ENCODE measurements at places on chromosomes 7 and 10. TPM values are rescaled to one million over a fixed set of nuclear protein-coding genes. Genes with fewer than 3 reads are reported as not detected.

DNA sequence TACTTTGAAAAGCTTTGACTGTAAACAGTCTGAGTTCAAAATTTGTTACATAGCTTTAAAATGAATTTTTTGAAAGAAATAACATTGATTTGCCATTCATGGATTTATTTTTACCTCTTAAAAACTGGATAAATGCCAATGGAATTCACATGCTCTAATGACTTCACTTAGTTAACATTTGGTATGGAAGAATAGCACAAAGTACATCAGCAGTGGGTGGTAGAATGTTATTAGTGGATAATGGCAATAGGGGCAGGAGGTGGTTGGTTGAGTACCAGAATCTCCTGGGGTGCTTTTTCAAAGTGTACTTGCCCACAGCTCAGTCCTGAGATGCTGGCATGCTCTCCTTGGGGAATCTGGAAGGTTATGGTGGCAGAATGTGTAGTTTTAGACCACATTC lies 4.7 kb downstream of the PPP1R9A start:
- DNase-seq = no peak

CLRN3 gene
- not detected for total RNA-seq

PLCE1 gene
- total RNA-seq = not detected

SUFU gene
- total RNA-seq = 12.0 TPM

GRCh38 chr10:107618504-107618994 lies 454.0 kb upstream of the SORCS1 start:
- DNase-seq = no peak

DNA sequence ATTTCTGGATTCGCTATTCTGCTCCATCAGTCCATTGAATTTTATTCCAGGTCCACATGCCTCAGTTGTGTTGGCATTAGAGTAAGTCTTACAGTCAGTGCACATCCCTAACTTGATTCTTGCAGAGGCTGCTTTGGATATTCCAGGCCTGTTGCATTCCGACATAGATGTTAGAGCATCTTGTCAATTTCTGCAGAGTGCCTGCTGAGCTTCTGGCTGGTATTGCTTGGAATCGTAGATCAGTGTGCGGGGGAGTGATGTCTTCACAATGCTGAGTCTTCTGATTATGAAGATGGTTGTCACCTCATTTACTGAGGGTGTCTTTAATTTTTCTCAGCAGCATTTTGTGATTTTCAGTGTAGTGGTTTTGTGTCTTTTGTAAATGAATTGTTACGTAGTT lies 45.2 kb downstream of the INPP5A start:
- no peak for DNase-seq

GRCh38 chr7:121449735-121450240 lies 53.7 kb upstream of the FAM3C start:
- no peak for DNase-seq

DNA sequence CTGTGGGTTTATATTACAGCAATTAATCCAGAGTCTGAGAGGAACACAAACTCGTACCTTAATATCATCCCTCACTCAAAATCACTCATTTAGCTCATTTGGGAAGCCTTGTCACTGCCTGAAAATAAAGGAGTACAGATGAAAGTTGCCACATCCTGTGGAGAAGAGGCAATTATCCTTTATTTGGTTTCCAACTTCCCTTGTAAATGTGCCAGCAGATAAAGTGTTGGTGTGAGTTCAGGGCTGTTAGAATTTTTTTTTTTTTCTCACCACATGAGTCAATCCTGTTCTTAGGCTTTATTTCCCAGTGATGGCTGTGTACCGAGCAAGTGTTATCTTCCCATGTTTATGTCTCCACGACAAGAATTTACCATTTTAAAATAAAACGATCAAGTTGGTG lies 99.0 kb upstream of the SMIM30 start:
- no peak for DNase-seq

- DNase-seq = no peak
Measured at GRCh38 chr7:108634535-108634934, 64.9 kb downstream of the DNAJB9 start.

SFRP5 gene
- 0.42 TPM for total RNA-seq

PDE6C gene
- not detected for total RNA-seq

GRCh38 chr7:33040803-33041516 lies 21.6 kb downstream of the NT5C3A start:
- peak; percentile 84 for DNase-seq

MSMB gene
- total RNA-seq = not detected

- peak; percentile 59 for DNase-seq
Measured at GRCh38 chr10:46255801-46256747, 30.7 kb upstream of the ANTXRL start.

GRCh38 chr7:29156907-29157452 lies 10.6 kb upstream of the CPVL start:
- DNase-seq = peak; percentile 21

GRCh38 chr7:48042216-48042615 lies 6.9 kb downstream of the C7orf57 start:
- DNase-seq = no peak

SLC18A3 gene
- not detected for total RNA-seq

DNA sequence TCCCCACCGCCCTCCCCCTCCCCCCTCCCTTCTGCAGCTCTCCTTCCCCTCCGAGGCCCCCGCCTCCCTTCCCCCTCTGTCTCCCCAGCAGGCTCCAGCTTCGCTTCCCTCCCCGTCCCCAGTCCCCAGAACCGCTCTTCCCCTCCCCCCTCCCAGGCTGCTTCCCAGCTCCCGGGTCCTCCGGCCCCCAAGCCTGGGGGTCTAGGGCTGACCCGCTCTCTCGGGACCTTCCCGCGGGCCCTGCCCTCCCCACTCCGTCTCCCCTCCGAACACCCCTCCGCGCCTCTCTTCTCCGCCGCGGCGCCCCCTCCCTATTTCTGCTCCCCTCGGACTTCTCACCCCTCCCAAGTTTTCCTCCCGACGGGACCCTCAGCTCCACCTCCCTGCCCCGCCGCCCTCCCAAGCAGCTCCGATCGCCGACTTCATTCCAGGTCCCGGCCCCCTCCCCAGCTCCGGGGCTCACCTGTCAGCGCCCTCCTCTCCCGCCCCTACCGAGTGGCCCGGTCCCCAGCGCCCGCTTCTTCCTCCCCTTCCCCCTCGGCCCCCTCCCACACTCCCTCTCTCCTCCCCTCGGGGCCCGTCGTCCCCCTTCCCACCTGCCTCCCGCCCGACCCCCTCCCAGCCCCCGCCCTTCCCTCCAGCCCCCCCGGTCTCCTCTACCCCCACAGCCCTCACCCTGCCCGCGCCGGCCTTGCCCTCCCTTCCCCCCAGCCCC lies 990 bp downstream of the ZNF467 start:
- no peak for DNase-seq

DNA sequence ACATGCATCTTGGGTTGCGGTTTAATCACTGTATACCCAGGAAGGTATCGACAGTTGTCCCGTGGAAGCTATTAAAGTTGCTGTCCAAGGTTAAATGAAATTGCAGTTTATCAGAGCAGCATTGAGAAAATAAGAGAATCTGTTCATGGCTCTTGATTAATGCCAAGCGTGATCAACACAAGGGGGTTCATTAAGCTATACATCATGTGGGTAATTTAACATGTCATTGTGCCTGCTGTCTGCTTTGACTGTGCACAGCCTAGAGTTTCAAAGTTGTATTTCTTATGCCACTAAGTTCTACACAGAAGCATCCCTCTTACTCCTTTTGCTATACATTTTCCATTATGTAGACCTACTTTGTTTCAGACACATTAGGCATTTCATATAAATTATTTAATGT lies 74.8 kb upstream of the SP8 start:
- no peak for DNase-seq

- DNase-seq = no peak
Measured at GRCh38 chr10:113273181-113274163, 279.4 kb upstream of the HABP2 start.

C10orf105 gene
- total RNA-seq = 0.73 TPM

SPDYE9 gene
- not detected for total RNA-seq

GRCh38 chr10:96532523-96532922 lies 18.8 kb upstream of the TLL2 start:
- DNase-seq = no peak

DNA sequence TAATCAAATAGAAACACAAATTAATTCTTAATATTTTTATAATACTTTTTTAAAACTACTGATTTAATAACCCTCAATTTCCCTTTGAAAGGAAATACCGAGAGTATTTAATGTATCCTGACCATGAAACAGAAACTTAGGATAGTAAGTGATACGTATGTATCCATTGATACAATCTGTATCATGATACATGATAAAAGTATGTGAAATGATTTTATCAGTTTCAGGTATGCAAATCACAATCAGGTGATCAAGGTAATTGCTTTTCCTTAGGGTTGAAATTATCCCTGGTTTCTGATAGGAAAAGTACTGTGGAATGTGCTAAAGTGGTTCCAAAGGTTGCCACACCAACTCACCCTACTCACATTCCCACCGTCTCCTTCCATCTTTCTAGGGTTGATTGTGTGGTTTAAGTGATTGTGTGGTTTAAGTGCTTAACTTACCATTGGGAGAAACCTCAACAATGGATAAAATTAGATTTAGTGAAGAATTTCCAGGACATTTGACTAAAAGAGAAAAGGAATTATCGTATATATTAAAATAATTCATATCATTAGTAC lies 138.3 kb downstream of the LRRN3 start:
- no peak for DNase-seq

- DNase-seq = no peak
Measured at GRCh38 chr7:33535989-33536388, 369.4 kb upstream of the BMPER start.

PLXNA4 gene
- total RNA-seq = 47.2 TPM

- no peak for DNase-seq
Measured at GRCh38 chr7:81484261-81484660, 285.6 kb downstream of the HGF start.

DNA sequence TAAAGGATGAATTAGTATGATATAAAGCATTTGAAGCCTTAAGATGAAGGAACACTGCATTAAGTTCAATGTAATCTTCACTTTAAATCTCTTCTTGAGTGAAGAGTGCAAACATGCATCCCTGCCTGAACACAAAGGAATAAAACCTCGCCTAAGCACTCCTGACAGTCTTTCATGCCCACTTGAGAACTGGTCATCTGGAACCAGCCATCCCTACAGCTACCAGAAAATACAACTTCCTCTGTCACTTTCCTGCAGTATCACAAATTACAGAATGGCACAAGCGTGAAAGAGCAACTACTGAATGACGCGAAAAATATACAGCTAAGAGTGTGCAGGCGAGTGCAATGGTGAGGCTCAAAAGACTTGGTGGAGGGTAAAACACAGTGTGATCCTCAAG lies 1079.9 kb downstream of the CNTNAP2 start:
- DNase-seq = no peak

DNA sequence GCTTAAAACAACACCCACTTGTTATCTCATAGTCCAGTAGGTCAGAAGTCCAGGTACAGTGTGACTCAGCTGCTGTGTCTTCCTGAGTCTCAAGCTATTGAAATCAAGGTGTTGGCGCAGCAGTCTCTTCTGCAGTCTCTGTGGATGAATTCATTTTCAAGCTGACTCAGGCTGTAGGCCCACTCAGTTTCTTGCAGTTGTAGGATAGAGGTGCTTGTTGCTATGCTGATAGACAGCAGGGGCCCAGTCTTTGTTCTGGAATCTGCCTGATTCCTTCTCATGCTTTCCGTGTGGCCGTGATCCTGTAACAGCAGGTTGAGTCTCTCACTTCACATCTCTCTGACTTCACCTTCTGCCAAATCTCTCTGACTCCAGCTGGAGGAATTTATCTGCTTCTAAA lies 400.4 kb upstream of the POM121L12 start:
- DNase-seq = no peak

GDF2 gene
- not detected for total RNA-seq

DNA sequence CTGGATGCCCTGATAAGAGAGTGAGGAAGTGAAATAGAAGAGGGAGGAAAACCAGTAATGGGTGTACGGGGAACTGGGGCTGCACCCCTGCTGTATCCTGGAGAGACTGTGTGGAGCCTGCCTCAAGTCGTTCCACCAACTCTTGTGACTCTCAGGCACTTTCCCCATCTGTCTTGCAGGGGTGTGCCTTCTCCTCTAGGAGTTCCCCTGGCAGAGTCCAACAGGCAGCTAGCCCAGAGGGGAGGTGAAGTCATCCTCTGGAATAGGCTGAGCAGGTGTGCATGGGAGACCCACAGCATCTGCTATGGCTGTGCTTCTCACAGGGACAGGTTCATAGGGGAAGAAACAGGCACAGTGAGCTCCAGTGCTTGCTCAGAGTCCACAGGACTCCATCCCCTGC lies 46.8 kb downstream of the WIPF3 start:
- no peak for DNase-seq

- DNase-seq = no peak
Measured at GRCh38 chr7:77727936-77728701, 31.9 kb downstream of the RSBN1L start.

HYCC1 gene
- total RNA-seq = 74.2 TPM

GRCh38 chr7:115707258-115708012 lies 323.1 kb downstream of the TFEC start:
- DNase-seq = no peak

MKX gene
- not detected for total RNA-seq

DNA sequence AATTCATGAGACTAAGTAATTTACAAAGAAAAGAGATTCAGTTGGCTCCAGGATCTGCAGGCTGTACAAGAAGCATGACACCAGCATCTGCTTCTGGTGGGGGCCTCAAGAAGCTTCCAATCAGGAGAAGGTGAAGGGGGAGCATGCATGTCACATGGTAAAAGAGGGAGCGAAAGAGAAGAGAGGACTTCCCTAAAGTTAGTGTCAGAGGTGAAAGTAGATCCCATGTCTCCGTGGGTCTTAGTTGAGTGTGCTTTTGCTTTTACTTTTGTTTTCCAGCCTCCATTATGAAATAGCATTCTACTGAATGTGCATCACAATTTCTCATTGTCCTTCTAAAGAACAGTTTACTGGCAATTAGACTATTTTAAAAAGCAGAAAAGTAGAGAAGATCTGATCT lies 213.6 kb upstream of the FZD1 start:
- no peak for DNase-seq

- DNase-seq = no peak
Measured at GRCh38 chr10:6128087-6128486, 39.3 kb downstream of the RBM17 start.

DNA sequence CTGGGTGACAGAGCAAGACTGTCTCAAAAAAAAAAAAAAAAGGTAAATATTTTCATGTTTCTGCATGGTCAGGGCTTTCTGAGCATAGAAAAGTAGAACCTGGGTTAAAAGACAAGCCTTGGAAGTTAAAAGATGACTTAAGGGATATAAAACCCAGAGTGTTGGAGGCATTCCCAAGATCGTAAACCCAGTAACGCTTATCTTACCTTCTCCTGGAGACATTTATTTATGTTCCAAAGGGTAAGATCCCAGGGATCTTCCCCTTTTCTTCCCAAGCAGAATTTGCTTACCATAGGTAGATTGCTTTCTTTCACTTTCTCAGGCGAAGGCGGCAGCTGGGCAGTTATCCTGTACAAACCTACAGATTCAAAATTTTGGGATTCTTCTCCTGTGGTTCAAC lies 22.2 kb downstream of the SUGCT start:
- DNase-seq = no peak

Measured in activated CD8-positive, alpha-beta T cell treated with anti-CD3 and anti-CD28 coated beads, Interleukin-2, amount 10 ng/mL, durations not matched to agents 7 days and 5 days (primary cell).